ENCODE measurements at places on chromosomes 11 and 22. TPM values are rescaled to one million over a fixed set of nuclear protein-coding genes. Genes with fewer than 3 reads are reported as not detected.

The SUSD2 gene
- 9.6 TPM for total RNA-seq

DNA sequence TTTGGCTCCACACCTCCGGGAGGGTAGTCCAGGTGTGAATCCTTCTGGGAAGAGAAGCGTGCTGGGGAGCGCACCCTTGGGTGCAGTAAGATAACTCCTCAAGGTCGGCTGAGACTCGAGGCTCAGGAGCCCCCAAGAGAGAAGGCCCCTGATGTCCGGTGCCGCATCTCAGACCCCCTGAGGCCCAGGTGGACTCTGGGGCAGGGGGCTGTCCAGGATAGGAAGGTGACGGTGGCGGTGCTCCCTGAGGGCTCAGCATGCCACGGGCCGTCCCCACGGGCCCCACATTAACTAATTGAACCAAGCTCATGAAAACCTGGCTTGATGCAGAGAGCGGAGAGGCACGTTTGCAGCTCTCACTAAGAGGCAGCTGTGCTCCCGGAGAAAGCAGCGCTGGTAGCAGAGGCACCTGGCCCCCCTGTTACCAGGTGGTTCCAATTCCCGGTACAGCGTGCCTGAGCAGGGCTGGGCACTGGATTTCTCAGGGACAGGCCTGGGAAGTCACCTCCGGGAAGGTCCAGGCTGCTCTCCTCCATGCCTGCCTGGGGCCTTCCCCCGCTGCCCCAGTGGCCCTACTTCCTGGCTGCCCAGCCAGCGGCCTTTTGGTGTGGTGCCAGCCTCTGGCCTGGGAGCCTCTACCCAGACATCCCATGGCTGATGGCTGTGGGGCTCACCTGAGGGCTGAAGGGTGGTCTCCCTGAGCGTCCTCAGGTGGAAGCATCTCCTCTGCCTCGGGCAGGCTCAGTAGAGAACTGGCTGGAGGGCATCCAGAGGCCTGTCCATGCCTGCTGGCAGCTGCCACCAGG is 1.1 kb downstream of the KCNQ1 start:
- peaks cover 62% of the 10 kb centered on the region for H3K27me3 ChIP-seq
- no peak overlapping the region for H3K27ac ChIP-seq
- no peak for DNase-seq
- H3K4me1 ChIP-seq = peaks cover 19% of the 10 kb centered on the region

DNA sequence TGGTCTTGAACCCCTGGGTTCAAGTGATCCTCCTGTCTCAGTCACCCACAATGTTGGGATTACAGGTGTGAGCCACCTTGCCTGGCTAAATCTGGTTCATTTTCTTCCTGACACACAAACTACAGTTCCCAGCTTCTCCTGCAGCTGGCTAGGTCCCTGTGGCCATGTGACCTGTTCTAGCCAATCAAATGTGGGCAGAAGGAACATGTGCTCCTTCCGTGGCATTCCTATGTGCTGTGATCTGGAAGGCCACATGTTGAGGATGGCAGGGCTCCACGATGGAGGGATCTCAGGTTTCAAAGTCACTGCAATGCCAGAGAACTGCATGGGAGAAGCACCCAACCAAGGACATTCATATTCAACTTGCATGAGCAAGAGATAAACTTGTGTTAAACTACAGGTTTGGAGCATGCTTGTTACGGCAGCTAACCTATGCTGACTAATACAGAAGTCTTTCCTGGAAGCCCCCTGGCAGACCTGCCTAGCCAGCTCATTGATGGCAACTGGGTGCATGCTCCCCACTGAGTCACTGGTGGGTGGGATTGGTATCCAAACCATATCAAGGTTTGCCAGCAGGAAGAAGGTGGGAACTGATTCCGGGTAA is 86.0 kb downstream of the RPS6KA4 start:
- peaks cover 18% of the 10 kb centered on the region for H3K27me3 ChIP-seq
- H3K4me3 ChIP-seq = no peak overlapping the region
- no peaks in the 10 kb centered on the region for H3K36me3 ChIP-seq
- H3K4me1 ChIP-seq = peaks cover 14% of the 10 kb centered on the region
- DNase-seq = no peak
- H3K27ac ChIP-seq = no peak overlapping the region

GRCh38 chr22:39938509-39939111 is 21.6 kb upstream of the TMA7B start:
- no peak overlapping the region for H3K4me3 ChIP-seq
- peaks cover 4% of the 10 kb centered on the region for H3K4me1 ChIP-seq
- H3K27me3 ChIP-seq = no peaks in the 10 kb centered on the region
- no peak overlapping the region for H3K27ac ChIP-seq
- no peak for DNase-seq

DNA sequence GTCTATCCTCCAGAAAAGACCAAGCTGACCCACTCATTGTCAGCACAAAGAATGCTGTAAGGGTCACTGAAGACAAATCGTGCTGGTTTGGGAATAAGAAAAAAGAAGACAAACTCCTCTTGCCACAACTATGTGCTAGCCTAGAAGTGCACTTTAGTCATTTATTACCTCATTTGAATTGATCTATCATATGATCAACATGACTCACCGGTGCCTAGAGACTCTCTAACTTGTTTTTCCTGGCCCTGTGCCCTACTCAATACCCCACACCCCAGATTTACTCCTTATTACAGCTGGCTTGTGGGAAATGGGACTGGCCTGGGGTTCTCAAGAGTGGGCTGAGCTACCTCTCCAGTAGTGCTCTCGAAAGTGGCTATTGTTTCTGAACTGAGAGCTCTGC is 35.9 kb upstream of the HORMAD2 start:
- H3K4me3 ChIP-seq = no peak overlapping the region
- H3K36me3 ChIP-seq = no peaks in the 10 kb centered on the region
- no peaks in the 10 kb centered on the region for H3K4me1 ChIP-seq
- H3K27me3 ChIP-seq = no peaks in the 10 kb centered on the region
